Stimulated activated CD4-positive, alpha-beta T cell treated with anti-CD3 and anti-CD28 coated beads, TNF-alpha, amount 100 ng/mL, for 1 hour (primary cell): ENCODE measurements at places on chromosomes 5 and 9.

DNA sequence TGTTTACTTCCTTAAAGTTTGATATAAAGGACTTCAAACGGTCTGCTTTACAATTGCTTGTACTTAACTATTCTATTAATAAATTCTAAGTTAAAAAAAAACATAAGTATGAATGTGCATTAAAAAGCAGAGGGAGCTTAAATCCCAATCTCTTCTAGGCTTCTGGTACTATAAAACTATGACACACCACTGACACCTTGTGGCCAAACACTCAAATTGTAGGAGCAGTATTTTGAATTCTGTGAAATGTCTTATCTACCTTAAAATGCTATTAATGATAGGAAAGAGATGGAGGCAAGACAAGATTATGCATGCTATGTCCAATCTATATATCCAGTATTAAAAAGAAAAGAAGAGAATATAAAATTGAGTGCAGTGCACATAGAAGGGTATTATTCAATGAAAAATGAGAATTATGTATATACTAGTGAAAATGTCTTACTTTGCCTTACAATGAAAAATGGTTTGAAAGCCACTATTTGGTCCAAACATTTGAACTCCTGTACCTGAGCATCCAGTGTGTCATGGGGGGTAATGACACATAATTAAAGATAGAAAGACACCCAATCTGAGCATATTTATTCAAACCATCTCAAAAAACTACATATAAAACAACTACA, 87.6 kb downstream of the ERP44 start:
- DNase-seq, result no peak

DNA sequence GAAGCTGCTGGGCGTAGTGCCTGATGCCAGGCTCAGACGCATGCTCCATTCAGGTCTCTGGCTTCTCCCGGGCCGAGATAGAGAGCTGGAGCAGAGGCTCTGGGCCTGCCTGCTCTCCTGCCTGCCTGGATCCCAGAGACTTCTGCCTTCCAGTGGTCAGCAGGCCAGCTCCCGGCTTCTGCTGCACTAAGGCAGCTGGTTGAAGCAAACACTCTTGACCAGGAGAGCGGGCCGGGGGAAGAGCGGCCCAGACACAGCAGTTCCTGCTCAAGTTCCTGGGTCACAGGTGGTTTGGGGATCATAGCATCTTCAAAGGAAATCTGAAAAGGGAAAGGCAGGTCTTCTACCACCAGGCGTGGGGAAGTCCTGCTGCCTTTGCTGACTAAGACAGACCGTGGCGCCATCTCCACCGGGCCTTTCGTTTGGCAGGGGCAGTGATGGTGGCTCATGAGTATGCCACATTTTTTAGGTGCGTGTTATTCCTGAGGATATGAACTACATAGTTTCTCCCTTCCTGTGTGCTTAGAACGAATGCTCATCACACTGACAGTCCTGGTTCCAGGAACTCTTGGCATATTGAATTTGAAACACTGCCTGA, 31.1 kb downstream of the AK8 start:
- DNase-seq, result no peak

GRCh38 chr5:136030956-136031611, 2.3 kb downstream of the TGFBI start:
- no peak for DNase-seq

DNA sequence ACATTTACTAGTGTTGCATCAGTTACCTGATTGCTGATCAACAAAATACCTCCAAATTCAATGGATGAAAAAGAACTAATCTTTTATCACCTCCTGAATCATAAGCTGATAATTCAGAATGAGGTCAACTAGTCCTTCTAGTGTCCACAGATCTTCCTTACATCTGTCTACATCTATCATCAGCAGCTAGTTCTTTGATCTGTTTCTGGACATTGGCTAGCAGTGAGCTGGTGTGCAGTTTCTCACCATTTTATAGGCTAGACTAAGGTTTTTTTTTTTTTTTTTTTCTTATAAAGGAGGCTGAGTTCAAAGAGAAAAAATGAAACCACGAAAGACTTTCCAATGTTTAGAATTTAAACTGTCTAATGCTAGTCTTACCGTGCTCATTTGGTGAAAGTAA, 534.3 kb upstream of the ST8SIA4 start:
- DNase-seq, result no peak

DNA sequence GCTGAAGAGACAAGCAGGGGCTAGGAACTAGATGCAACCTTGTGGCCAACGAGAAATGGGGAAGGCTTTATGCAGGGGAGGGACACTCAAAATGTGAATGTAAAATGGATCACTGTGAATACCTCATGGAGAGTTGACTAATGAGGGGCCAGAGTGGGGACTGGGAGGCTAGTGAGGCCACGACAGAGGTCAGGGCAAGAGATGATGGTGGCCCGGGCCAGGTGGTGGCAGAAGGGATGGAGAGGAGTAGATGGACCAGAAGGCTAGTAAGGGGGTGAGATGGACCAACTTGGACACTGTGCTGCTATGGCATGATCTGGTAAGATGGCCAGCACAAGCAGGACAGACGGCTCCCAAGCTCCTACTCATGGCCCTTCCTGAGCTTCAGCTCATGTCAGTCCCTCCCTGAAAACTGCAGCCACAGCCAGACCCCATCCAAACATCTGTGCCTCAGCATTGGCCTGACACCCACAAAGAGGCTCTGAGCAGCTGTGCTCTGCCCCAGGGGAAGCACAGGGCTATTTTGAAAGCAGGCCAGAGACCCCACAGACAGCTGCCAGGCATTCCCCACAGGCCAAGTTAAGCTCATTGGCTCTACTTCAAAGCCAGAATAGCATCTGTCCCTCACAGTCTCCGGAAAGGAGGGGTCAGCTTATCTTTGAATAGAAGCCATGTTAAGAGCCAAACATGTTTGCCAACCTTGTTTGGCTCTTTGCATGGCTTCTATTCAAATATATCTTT, 22.1 kb downstream of the P4HA2 start:
- no peak for DNase-seq

DNA sequence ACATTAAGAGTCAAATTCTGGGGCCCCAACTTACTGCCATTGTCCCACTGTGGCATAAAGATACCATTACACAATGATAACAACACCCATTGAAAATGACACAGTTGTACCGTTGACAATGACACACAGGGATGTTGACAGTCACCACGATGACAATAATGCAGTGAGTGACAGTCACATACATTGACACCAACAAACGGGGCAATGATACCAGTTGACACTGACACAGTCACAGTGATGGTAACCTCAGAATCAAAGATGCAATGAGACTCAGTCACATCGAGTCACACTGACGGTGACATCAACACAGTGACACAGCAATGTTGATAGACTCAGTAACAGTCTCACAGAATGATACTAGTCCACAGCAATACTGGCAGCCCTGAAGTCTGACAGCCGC, 16.9 kb downstream of the CNTFR start:
- no peak for DNase-seq

DNA sequence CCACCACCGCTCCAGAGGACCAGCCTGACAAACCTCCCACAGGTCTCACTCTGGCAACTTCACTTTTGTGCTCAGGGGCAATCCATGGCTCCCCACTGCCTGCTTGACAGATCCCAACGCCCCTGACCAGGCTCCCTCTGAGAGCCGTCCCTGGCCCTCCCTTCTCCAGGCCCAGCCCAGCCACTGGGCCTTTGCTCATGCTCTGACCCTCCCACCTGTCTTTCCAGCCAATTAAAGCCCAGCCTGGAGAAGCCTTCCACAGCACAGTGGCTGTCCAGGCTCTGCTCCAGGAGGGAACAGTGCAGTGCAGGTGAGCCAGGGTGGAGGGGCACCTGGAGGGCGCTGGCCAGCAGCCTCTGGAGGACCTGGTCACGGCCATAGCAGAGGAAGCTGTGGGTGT, 3.3 kb downstream of the ENTPD2 start:
- DNase-seq, result no peak

GRCh38 chr5:142845954-142846398, 75.8 kb downstream of the ARHGAP26 start:
- no peak for DNase-seq

GRCh38 chr5:59185757-59186385, 603.0 kb downstream of the RAB3C start:
- no peak for DNase-seq

GRCh38 chr5:158701007-158701391, 398.7 kb downstream of the EBF1 start:
- DNase-seq, result no peak
